H1 (cell line): ENCODE measurements at places on chromosomes 7 and 10. TPM values are rescaled to one million over a fixed set of nuclear protein-coding genes. Genes with fewer than 3 reads are reported as not detected.

SGCE gene
- 22.2 and 25.0 TPM in 2 replicates for total RNA-seq

ARL5B gene
- 47.2 and 52.1 TPM in 2 replicates for total RNA-seq

SEMA3C gene
- 0.98 and 1.4 TPM in 2 replicates for total RNA-seq

GBX1 gene
- total RNA-seq = not detected in 2 replicates

ZNF117 gene
- total RNA-seq = 10.2 and 13.0 TPM in 2 replicates

TLX1 gene
- total RNA-seq = not detected in 2 replicates

STAM gene
- 27.8 and 29.7 TPM in 2 replicates for total RNA-seq

ARMC3 gene
- total RNA-seq = 0.15 and 0.99 TPM in 2 replicates

LLCFC1 gene
- not detected in 2 replicates for total RNA-seq

GRM3 gene
- total RNA-seq = 3.4 and 4.2 TPM in 2 replicates
